ENCODE measurements at places on chromosomes 3 and 15.

DNA sequence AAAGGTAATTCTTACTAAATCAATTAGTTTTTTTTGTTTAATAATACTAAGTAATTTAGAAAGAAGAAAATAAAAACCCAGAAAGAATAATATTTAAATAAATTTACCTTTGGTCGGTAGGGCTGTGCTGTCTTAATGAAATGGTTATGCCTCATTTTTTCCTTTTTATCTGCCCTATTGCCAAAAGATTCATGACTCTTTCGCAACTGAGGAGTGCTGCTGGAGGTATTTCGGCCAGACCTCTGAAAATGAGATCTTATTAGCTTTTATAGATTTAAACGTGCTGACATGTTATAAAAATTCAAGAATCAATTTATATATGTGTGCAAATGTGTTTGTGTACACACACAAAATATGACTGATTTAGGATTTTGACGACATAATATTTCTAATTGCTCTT is 67.1 kb upstream of the USP50 start:
- DNase-seq = no peak

DNA sequence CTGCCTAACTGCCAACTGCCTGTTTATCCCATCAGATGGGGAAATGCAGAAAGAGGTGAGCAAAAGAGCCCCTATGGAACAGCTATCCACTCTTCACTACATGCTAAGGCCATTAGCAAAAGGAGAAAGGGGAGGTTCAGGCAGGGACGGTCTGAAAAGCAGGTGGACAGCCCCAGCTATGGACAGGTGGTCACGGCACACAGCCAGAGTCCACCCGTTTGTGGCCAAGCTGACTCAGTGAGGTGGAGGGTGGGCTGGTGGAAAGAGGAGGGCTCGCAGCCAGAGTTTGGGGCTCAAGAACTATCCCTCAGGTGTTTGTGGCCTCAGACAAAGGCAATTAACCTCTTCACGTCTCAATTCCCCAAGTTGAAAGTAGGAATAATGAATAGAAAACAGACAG is 148.9 kb upstream of the UBE2E1 start:
- no peak for DNase-seq

DNA sequence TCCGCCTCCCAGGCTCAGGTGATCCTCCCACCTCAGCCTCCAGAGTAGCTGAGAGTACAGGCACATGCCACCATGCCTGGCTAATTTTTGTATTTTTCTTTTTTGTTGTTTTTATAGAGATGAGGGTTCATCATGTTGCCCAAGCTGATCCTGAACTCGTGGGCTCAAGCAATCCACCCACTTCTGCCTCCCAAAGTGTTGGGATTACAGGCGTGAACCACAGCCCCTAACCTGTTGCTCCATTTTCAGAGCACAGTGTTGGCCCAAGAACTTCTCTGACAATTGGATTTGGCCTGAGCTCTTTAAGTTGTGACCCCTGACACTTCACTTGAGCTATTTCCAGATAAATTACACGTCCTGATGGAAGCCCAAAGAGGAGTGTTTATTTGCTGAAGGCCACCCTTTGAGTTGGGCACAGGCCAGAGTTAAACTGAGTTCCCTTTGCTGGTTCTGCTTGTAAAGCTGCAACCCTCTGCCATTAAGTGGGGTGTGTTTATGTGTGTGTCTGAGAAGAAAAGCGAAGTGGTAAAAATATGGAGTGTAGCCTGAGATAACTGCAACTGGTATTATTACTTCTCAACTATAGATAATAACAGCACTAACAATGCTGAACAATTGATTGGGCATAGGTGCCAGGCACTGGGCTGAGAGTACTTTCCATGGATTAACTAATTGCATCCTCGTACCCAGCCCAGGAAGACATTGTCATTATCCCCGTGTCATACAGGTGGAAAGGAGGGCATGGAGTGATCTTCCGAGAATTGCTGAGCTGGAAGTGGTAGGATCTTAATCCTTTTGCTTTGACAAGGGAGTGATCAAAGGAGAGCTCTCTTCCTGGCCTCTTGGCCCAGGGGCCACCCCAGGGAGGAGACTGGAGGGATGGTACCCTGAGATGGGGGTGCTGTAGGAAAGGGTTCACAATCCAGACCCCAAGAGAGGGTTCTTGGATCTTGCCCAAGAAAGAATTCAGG is 91.5 kb upstream of the PROK2 start:
- no peak for DNase-seq

DNA sequence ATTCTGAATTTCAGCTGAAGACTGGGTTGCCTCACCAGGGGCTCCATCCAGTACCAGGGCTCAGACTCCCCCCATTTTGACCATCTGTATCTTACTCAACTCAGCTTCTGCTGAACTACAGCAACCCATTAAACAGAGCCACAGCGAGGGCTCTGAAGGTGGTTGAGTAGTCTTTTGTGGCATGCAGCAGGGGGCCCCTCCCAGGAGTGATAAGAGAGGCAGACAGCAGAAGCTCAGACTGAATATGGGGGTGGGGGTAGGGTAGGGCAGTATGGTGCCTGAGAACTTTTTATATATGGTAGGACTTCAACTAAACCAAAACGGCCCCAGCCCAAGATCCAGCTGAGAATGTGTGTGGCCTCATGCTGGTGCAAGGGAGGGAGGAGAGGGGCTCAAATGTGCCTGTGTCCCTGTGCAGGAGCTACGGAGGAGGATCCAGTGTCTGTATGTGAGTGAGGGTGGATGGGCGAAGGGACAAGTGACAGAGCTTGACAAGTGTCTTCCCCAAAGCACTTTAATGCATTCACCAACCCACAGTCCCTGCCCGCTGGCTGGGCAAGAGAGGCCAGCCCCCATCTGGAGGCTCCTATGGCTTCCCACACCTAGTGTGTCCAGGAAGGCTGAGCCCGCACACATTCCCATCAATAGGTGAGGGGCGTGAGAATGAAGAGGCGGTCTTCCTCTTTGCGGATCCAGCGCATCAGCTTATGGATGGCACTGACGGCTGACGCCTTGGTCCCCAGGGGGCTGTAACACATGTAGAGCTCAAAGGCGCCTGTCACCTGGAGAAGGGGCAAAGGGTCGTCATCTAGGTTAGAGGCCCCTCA is 4.9 kb upstream of the MST1R start:
- DNase-seq = no peak

DNA sequence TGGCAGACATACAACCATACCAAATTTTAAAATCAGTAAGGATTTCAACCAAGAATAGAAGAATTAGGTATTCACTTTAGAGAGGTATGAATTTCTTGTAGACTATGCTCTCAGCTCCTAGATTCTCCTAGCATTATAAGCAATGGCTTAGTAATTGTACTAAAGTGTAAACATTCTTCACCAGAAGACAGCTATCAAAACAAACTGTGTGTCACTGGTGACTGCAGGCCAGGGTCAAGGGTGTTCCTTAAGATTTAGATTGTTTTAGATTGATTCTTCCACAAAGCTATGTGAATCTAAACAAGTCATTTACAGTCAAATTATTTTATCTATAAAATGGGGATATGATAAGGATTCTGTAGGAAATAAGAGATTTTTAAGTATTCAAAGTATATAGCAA is 23.1 kb upstream of the GP5 start:
- no peak for DNase-seq

- no peak for DNase-seq
These were observed 619 bp downstream of the TTBK2 start for GRCh38 chr15:42919799-42920518.

DNA sequence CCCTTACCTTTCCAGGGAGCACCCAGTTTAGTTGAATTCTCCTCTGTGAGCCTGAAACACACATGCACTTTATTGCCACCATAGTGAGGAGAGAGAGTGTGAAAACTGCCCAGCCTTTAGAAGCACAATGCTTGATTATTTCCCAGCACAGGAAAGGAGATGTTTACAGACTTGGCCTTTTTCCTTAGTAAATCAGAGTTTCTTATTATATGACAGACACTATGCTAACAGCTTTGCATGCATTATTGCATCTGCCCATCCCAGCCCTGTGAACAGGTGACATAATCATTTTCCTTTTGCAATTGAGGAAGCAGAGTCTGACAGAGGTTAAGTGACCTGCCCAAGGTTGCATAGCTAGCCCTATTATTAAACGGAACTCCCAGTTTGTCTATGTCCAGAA is 36.5 kb downstream of the CAPN3 start:
- DNase-seq = no peak

GRCh38 chr15:66714543-66714981 is 12.5 kb downstream of the SMAD6 start:
- no peak for DNase-seq

DNA sequence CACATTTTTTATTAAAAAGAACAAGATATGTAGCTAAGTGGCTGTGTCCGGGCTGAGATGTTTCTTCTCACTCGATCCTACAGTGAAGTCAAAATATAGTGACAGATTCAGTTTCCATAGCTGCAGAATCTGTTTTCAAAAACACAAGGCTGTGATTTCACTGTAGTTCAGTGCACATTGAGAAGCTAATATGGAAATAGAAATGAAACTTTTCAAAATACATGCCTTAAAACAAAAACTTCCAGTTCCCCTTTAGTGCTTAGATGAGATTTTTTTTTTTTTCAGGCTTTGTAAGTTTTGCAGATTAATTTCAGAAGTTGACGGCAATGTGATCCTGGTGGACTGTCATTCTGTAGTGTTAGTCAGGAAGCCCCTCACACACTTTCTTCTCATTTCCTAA is 23.8 kb upstream of the TRAK1 start:
- DNase-seq = no peak

DNA sequence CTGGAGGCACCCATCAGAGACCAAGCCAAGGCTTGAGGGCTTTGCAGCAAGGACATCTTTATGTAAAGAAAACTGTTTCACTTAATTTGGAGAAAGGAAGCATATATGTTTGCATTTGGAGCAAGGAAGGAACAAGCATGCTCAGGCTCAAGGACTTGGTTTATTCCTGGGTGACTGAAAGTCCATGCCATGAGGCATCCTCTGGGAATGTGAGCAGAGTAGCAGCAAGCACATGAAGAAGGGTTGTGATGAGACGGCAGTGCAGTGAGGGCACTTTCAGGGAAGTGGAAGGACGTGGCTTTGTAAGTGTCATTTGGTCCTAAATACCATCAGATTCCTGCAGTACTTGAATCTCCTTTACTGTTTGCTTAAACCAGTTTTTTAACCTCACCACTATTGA is 26.8 kb downstream of the POLG start:
- DNase-seq = no peak

DNA sequence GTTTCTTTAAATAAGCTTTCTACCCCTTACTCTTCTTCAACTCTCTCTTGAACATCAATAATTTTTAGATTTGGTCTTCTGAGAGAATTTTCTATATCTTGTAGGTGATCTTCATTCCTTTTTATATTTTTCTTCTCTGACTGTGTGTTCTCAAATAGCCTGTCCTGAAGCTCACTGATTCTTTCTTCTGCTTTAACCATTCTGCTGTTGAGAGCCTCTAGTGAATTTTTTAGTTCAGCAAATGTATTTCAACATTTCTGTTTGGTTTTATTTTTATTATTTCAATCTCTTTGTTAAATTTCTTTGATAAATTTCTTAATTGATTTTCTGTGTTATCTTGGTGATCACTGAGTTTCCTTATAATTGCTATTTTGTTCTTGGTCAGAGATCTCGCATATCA is 19.6 kb downstream of the IQCH start:
- DNase-seq = no peak

DNA sequence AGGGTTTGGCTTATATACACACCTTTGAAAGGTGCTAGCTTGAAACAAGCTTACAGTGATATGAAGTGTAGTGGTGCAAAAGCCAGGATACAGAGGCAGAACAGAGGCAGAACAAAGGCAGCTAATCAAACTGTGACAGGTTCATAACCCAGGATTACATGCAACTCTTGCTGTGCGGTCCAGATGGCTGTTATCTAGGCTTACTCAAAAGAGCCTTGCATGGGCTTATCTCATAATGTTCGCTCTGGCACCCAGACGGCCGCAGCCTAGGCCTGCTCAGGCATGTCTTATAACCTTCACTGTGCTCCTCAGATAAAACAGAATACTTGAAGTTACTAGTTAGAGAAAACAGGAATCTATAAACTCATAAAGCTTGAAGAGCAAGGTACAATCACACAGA is 22.8 kb upstream of the NOX5 start:
- no peak for DNase-seq

DNA sequence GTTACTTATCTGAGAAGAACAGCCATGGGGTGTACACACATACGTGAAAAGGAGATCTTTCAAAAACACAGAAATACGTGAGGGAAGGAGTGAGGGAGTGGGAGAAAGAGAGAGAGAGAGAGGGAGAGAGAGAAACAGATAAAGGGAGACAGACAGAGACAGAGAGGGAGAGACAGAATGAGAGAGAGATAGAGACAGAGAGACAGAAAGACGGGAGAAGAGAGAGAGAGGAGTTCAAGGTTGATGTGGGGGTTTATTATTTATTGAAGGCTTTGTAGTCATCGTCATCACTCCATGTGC is 64.0 kb downstream of the CHST2 start:
- DNase-seq = no peak

- no peak for DNase-seq
These were observed 25.8 kb downstream of the ALS2CL start for GRCh38 chr3:46667657-46668056.

GRCh38 chr3:69442771-69443311 is 57.0 kb upstream of the FRMD4B start:
- no peak for DNase-seq

GRCh38 chr3:32421991-32422859 is 30.6 kb downstream of the CMTM7 start:
- no peak for DNase-seq

- no peak for DNase-seq
These were observed 215.5 kb upstream of the LRTM1 start for GRCh38 chr3:55143336-55143735.

- no peak for DNase-seq
These were observed 28.7 kb downstream of the CMTM7 start for GRCh38 chr3:32420126-32421038.

DNA sequence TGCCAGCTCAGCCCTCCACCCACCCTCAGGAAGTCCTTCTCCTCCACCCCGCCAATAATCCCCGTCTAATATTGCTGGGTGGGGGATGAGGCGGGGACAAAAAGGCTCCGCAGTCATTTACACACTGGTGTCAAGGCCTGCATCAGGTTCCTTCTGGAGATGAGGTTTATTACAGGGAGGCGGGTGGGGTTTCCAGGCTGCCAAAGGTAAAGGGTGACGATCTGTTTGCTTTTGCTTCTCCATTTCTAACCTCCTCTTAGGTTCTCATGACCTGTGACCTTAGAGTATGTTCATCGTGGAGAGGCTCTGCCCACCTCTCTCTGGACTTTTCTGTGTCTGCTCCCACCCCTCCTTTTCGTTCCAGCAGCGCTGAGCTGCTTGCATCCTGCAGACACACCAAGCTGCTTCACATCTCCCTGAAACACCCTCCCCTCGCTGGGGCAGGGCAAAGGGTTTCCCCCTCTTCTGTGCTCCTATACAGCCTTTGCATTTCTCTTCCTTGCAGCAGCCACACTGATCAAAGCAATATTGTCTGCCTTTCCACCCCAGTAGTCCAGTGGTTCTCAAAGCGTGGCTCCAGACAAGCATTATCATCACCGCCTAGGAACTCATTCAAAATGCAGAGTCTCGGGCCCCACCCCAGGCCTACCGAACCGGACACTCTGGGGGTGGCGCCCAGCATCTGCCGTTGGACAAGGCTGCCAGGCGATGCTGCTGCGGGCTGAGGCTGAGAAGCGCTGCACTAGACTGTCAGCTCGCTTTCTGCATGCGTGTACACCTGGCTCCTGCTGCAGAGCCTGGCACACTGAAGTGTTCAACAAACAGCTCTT is 26.6 kb downstream of the CA12 start:
- DNase-seq = no peak

- DNase-seq = no peak
These were observed 20.2 kb downstream of the TLE3 start for GRCh38 chr15:70077188-70078147.

Data from stimulated activated CD4-positive, alpha-beta T cell treated with anti-CD3 and anti-CD28 coated beads, Interleukin-15, amount 100 ng/mL, for 1 hour (primary cell).